ENCODE measurements at places on chromosomes 3 and 15.

GRCh38 chr15:100759698-100760356, 119.8 kb upstream of the ALDH1A3 start:
- DNase-seq: no peak

DNA sequence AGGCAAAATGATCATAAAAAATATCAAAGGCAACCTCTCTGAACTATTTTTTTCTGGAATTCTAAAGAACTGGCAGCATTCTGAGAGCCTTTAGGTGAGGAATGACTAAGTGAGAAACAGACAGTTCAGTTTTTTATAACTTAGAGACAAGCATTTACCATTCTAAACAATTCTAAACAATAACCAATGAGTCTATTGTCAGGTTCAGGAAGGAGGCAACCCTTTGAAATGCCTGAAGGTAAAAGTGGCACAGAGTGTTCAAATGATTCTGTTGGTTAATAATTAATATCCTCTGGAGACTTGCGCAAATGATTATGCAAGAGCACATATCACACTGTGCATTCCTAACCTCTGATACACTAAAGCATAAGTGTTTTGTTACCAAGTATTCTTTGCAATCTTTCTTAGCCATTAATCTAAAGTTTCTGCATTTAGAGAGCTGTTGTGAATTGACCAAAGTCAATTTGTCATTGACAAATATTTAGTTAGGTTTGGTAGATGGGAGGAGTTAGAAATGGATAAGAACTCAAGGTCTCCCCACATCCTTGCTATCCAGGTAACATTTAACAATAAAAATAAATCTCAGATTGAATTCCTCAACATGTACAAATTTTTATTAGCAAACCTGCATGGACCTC, 9.2 kb upstream of the TGFBR2 start:
- DNase-seq: no peak

DNA sequence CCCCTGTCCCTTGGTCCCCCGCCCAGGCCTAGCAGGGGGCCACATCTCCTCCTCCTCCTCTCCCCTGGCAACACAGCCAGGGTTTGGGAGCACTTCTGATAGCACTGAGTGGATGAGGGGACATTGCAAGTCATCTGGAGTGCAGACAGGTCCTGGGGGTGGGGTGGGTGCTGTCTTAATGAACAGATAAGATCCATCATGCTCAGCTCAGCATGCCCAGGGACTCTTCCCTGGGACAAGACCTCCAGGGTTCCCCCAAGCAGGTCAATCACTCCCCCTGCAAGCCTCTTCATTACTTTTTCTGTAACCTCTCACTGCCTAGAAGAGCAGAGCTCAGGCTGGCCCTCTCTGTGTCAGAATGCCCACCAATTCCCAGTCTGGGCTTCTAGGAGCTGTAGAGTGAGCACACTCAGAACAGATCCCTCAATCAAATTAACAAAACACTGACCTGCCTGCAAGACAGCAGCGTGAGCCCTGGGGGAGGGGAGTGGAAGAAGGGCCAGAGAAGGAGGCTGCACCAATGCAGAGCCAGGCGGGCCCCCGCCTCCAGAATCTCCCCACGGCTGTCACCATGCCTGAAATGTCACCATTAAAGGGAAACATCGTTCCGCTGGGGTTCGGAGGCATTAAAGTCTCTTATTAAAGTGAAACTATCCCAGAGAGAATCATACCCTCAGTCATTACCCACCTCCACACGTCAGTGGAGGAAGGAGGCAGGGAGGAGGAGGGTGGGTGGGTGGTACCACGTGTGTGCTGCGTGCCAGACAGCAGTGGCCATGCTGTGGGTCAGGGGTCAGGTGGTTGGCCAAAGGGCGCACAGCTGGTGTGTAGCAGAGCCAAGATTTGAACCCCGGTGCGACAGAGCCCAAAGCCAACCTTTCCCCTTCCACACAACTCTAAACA, 114.7 kb upstream of the LINGO1 start:
- DNase-seq: no peak

DNA sequence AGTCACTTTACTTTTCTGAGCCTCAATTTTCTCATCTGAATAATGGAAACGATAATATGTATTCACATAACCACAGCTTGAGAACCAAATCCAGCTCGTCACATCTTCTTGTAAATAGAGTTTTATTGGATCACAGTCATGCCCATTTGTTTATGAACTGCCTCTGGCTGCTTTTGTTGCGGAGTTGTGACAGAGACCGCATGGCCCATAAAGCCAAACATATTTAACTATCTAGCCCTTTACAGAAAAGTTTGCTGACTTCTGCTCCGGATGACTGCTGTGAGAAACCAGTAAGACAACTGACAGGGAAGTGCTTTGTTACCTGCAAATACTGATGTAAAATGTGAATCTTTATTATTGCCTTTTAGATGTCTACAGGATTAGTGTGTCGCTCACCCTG, 216.0 kb downstream of the RORA start:
- no peak for DNase-seq

- DNase-seq: peak; percentile 56
Observed at GRCh38 chr3:143443851-143444331, 324.3 kb downstream of the CHST2 start.

- DNase-seq: no peak
Observed at GRCh38 chr3:23448998-23449537, 245.9 kb downstream of the UBE2E2 start.

DNA sequence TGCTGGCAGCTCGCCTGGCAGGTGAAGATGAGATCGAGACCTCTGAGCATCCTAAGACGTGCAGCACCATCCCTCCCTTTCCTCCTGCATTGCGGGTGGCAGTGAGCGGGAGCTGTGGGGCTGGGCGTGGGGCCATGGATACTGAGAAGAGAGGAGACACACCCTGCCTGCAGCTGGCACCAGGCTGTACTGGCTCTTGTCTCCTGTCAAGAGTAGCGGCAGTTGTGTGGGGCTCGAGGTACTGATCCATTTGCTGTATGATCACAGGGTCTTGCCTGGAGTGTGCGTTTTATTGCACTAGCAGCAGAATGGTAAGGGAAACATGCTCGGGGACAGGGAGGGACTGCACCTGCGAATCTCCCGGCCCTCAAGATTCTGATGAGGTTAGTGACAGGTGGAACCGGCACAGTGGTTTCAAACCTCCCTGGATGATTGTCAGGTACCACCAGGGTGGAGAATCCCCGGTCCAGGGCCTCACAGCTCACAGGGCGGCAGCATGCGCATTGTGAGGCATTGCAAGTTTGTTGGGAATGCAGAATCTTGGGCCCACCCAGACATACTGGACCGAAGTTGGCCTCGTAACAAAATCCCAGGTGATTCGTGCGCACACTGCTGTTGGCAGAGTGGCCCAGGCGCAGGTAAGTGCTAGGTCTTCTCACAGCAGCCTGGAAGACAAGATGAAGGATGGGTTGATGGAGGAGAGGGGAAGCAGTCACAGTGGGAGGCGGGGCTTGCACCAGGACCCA, 14.1 kb downstream of the SYNM start:
- DNase-seq: no peak

GRCh38 chr15:34714476-34715121, 40.2 kb downstream of the GJD2 start:
- DNase-seq: no peak

GRCh38 chr3:14144423-14145075, 19.7 kb downstream of the TMEM43 start:
- peak; percentile 89 for DNase-seq

DNA sequence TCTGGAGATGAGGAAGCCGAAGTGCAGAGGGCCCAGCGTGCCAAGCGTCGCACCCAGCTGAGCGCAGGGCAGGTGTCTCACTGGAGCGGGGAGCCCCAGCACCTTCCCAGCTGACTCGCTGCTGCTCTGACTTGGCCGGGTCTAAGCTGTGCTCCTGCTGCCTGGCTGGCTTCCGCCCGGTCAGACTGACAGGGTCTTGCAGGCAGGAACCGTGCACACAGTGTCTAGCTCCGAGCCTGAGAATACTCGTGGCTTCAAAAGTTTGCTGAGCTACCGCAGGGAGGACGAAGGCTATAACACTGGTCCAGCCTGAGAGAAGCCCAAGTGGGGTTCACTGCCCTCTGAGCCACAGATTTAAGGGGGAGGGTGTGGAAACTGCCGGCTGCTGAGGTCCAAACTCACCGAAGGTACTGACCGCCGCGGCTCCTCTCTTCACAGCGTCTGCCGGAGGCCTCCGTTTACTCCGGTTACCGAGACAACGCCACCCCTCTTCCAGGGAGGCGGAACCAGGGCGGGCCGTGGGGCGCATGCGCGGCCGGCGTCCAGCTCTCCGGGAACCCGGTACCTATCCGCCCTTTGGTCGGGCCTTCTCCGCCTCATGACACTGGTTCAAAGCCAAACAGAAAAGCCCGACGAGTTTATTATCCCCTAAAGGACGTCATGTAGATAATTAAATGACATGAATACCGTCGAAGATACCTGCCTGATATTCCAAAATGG, at the start of gene CFAP44:
Gene CFAP44 (minus strand): TSS at position 443 of the 720 bp plus-strand sequence. CDS start 7,829 bp downstream, outside the sequence.
- no peak for DNase-seq

Measured in GF-D8 (cell line).